ENCODE measurements at places on chromosomes 5 and 9.

GRCh38 chr5:41978676-41979075 is 53.6 kb downstream of the FBXO4 start:
- DNase-seq = no peak

- DNase-seq = no peak
Observed at GRCh38 chr5:167460449-167461020, 830.9 kb upstream of the WWC1 start.

DNA sequence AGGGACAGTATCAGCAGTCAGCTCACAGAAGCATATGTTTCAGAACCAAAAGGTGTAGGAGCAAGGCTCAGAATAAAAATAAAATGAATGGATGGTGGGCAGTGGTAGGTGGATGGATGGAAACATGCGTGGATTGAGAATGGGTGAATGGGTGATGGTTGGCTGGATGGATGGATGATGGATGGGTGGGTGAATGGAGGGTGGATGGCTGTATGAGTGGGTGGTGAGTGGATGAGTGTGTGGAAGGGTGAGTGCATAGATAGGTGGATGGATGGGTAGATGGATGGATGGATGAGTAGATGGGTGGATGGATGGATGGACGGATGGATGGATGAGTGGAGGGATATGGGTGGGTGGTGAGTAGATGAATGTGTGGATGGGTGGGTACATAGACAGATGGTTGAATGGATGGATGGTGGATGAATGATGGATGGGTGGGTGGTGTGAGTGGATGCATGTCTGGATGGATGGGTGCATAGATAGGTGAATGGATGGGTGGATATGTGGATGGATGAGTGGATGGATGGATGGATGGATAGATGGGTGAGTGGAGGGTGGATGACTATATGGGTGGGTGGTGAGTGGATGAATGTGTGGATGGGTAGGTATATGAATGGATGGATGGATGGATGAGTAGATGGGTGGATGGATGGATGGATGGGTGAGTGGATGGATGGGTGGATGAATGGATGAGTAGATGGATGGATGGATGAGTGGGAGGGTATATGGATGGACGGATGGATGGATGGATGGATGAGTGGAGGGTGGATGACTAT is 164.2 kb downstream of the C9orf50 start:
- no peak for DNase-seq

GRCh38 chr9:104863180-104863883 is 64.6 kb downstream of the ABCA1 start:
- no peak for DNase-seq

DNA sequence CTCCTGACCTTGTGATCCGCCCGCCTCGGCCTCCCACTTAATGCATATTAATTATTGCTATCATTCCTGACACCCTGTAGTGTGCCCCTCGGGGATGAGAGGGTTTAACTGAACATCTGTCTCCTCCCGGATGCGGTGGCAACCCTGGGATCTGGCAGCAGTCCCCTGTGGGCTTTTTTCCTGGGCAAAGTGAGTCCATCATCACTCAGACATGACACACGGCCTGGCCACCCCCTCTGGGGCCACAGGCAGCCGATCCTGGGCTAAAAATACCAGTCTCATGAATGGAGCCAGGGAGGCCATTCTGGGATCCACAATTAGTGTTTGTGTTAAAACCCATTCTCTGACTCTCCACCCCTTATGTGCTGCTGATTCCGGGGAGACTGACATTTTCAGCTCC is 161.2 kb downstream of the RGS3 start:
- DNase-seq = no peak

DNA sequence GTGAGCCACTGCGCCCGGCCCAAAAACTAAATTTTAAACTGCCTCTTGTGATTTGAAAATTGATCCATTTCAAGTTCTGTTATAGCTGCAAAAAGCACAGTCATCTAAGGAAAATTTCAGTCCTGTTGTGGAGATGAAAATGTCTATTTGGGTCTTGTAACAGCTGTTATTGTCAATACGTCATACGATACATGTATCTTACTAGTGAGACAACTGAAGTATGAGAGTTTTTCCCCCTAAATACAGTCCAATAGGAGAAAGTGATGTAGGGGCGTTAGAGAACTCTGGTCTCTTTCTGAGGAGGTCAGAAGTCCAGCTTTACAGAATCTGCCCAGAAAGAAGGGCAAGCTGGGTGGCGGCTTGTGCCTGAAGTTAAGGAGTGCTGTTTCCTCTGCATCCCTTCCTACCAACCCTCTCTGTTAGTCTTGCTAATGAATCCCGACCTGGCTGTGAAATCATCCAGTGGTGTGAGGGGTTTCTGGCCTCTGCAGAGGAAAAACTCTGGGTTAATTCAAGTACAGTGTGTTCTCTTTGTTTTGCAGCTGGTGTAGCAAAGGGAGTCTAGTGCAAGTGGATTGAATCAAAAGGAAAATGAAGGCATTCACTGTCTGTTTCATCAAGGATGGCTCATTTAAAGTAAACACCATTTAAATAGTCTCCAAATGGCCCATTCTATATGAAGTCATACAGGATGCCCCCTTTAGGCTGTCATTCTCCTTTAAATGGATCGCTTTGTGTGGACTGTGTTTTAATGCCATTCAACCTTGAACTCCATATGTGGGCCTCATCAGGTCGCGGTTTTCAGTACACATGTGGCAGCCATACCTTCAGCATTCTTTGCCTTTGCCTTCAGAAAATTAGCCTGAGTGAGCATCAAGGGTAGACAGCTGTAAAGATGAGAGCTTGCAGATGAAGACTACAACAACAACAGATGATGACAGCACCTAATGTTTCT is 59.0 kb downstream of the AOPEP start:
- no peak for DNase-seq

GRCh38 chr9:12194731-12195130 is 498.5 kb upstream of the TYRP1 start:
- DNase-seq = no peak

GRCh38 chr5:141420855-141421488 is at the start of gene PCDHGA11:
TSS of gene PCDHGA11 (plus strand) at chr5:141421051. CDS start at chr5:141421228, 177 bp downstream.
- no peak for DNase-seq

DNA sequence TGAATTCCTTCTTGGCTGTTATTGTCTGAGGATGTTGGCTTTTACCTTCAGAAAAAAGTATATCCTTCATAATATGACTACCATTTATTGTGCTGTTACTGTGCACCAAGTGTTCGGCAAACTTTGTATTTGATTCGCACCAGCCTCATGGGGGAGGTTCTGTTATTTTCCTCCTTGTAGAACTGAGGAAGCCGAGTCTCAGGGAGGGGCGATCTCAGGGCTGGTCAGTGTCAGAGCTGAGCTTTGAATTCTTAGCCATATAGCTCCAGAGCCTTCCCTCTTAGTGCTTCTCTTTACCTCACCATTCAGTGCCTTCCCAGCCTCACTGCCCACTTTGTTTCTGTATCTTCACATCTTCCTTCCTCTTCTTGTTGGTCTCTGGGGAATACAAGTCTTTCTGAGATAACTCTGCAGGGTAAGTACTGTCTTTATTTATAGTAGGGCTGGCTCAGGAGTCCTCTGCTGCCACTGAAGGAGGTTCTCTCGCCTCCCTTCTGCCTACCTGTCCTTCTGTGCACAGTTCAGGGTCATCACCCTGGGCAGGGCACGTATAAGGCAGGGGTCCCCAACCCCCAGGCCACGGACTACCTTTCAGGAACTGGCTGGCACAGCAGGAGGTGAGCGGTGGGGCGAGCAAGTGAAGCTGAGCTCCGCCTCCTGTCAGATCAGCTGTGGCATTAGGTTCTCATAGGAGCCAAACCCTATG is 48.4 kb downstream of the GALNT10 start:
- no peak for DNase-seq

GRCh38 chr9:16293610-16294009 is 576.9 kb downstream of the BNC2 start:
- no peak for DNase-seq

DNA sequence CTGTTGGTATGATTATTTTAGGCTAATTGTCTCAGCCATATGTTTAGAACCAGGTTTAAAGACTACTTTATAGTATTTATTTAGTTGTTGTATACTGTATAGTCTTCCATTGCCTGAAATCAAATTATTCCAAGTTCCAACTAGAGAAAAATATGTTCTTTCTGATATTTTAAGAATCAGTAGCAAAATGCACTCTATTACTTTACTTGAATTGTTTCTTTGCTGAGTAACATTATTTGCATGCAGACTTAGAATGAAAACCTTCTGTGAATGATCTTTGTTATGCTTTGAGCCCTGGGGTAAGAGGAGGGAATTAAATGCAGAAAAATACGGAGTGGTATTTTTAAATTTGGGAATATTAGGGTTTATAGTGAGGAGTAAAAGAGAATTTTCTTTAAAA is 47.9 kb downstream of the MEGF10 start:
- no peak for DNase-seq

DNA sequence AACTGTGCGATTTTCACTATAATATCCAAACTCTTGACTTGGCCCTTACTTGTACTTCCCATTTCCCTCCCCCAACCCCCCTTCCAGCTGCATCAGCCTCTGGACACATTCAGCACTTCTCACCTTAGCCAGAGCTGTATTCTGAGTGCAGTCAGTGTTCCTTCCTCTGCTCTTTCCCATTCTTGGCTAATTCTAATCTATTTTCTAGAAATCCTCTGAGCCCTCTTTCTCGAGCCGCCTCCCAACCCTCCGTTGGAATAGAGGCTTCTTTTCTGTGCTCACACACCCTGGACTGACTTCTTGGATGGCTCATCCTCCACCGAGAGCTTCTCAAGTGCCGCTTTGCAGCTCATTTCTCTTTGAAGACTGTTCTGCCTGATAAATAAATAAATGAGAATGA is 188.8 kb downstream of the NTRK2 start:
- DNase-seq = no peak
